Esophagus squamous epithelium (tissue), 5 donors: ENCODE measurements at places on chromosomes 6 and 20.

- no peak for DNase-seq
These were observed 1237.5 kb upstream of the MAP3K7 start for GRCh38 chr6:91824331-91824730.

DNA sequence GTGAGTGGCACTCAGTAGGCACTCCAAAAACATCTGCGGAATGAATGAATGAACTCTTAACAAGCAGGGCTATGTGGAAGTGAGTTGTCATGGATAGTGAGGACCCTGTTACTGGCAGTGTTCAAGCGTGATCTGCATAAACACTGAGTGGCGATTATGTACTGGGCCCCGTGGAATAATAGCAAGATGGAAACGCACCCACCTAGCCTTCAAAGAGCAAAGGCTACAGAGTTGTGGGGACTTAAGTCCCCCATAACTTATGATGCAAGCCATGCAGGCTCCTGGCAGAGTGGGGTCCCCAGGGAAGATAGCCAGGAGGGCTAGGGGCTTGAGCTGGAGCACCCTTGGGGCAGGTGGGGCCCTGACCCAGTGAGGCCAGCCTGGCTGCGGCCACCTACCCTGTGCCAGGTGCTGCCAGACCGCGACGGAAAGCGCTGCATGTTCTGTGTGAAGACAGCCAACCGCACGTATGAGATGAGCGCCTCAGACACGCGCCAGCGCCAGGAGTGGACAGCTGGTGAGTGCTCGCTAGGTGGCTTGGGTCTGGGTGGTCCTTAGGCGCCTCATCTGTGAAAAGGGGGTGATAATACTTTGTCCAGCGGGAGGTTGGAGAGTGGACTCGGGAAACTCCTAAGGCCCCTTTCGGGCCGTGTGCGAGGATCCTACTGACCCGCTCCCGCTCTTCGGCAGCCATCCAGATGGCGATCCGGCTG is 20.0 kb downstream of the DEF6 start:
- DNase-seq = no peak

DNA sequence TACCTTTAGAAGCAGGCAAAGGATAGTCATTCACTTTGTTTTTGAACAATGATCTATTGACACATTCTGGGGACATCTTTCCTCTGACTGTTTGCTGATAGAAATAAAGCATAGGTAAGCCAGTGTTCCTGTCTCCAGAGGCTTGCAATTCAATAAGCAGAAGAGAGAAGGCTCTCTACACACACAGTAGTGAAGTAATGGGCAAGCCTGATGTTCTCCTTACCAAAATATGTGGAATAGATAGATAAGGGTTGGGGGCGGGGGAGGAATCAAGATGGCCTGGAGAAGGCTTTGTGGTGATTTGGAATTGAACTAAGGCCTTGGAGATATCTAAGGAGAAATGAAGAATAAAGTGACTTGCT is 27.3 kb downstream of the PAQR8 start:
- DNase-seq = no peak

GRCh38 chr6:146369866-146370265 is 173.8 kb upstream of the RAB32 start:
- no peak for DNase-seq

DNA sequence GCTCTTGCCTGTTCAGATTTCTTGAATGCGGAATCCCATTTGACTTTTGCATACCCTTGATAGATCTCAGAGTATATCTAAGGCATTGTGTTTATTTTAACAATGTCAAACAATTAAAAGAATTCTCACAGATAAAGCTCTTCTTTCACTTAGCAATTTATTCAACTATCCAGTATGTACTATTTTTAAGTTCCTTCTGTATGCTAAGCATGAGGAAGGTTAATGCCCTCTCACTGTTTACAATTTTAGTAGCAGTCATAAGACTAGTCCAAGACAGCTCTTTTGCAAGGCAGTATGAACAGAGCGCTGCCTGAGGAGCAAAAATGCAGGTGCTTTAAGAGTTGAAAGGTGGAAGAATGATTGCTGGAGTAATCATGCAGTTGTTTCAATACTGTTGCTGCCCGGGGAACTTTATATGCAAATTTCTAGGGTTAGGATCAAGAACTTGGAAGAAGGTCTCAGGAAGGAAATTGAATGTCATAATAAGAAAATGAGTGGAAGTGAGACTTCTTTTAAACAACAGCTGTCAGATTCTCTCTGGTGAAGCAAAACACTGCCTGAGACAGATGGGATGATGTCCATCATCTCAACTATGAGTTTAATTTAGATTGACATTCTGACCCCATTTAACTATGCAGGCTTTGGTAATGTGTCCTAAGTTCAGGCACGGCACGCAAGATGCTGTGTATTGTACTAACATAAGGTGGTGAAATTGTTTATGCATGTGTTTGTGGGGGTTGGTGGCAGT is 1303.5 kb upstream of the CITED2 start:
- DNase-seq = no peak

GRCh38 chr6:137352859-137353258 is 133.7 kb upstream of the IFNGR1 start:
- DNase-seq = no peak

- no peak for DNase-seq
These were observed 375.6 kb upstream of the IMPG1 start for GRCh38 chr6:76448109-76448508.

DNA sequence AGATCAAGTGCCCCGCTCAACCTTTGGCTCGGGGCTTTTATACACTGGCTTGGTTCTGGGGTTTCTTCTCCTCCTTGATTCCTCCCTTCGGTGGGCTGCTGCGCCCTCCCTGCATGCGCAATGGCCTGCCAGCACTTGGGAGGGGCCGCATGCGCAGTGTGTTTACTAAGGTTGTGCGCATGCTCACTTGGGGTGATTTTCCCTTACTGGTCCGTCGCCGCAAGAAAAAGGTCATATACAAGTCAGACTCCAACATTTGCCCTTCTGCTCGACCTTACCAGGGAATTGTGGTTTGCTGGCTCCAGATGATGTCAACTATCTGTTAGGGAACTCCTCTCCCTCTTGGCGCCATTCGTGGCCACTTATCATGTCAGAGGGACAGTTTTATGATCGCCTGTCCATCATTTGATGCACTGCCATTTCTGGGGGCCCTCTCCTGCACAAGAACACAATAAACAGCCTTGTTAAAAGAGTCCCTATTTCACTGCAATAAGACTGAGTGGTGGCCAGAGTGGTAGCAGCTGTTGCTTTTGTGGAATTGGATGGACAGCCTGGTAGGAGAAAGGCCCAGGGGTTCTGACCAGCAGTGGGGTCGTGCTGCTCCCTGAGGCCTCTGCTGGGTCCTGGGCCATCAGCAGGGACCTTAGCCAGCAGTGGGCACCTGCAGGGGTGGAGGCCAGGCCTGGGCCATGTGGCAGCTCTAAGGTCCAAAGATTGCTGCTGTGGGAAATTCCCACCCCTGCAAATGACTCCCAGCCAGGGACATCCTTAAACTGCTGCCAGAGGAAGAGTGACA is 2.8 kb upstream of the LBP start:
- no peak for DNase-seq

DNA sequence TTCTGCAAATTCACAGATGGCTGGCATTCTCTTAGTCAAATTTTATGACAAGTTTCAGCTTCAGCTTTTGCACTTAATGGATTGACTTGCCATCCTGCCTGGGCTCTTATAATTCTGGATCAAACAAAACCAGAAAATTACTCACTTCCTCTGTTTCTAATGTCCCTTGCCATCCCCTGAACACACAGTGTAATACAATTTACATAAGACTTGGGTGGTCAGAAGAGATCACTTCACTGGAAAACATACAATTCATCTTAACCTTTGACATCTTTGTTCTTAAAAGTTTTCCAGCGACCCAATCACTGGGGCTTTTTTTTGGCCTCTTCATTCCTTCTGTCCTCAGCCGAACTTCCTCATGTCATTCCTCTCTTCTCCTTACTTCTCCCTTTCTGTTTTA is 199.0 kb downstream of the ARHGAP18 start:
- no peak for DNase-seq

- no peak for DNase-seq
These were observed 7.9 kb downstream of the ADRM1 start for GRCh38 chr20:62310757-62311121.

DNA sequence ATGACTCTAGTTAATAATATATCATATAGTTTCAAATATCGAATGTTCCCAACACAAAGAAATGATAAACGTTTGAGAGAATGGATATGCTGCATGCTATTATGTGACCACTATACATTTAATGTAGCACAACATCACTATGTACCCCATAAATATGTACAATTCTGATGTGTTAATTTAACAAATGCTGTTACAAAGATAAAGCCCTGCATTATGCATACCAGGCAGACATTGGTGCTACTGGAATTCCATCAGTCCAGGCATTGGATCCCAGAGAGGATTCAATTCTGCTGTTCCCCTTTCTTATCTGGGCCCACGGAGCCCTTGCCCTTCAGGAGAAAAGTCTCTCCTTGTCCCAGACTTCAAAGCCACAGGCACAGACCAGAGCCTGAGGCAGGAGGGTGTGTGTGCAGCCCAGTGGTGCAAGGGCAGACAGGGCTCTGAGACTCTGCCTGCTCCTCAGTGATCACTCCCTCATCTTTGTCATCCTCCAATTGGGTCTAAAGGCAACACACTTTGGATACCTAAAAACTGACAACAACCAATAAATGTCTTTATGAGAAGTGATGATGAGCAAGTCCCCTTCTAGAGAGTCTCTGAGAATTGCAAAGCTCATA is 45.2 kb downstream of the PSMG4 start:
- DNase-seq = no peak

DNA sequence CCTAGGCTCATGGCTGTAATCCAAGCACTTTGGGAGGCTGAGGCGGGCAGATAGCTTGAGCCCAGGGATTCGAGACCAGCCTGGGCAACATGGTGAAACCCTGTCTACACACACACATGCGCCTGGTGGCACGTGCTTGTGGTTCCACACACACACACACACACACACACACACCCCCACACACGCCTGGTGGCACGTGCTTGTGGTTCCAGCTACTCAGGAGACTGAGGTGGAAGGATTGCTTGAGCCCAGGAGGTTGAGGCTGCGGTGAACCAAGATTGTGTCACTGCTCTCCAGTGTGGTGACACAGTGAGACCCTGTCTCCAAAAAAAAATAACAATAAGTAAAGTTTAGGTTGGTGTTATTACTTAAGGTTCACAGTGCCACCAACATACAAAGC is 165.8 kb downstream of the ZFAND3 start:
- DNase-seq = no peak

DNA sequence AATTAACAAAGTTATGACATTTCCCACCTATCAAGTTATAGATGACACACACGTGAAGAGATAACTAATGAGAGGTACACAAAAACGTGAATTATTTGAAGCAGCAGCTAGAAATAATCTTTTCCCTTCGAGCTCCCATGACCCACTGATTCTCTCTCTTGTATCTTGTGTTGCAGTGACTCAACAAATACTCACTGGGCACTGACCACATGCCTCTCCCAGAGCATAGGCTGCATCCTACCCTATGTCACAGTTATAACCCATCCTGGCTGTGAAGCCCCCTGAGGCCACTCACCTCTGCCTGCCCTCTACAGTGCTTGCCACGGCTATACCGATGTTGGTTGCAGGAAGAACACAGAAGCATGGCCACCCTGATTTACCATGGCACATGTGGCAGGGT is 91.8 kb downstream of the INSM1 start:
- DNase-seq = no peak

DNA sequence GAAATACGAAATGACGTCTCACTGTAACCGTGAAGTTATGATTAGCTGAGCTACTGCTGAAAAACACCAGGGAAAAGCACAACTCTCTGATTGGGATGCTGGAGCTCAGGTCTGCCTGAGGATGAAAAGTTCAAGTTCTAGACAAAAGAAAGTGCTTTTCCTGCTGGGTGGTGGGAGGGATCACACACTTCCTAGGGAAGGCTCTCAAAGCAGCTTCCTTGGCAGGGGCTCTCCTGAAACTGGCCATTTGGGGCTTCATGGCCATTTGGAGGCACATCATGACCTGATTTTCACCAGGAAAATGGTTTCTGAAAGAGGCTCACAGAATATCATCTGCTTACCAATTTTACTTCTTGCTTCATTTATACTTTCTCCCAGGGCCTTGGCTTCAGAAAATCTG is 97.1 kb upstream of the KCNK16 start:
- no peak for DNase-seq

GRCh38 chr6:55088902-55089301 is 85.4 kb upstream of the HCRTR2 start:
- no peak for DNase-seq

DNA sequence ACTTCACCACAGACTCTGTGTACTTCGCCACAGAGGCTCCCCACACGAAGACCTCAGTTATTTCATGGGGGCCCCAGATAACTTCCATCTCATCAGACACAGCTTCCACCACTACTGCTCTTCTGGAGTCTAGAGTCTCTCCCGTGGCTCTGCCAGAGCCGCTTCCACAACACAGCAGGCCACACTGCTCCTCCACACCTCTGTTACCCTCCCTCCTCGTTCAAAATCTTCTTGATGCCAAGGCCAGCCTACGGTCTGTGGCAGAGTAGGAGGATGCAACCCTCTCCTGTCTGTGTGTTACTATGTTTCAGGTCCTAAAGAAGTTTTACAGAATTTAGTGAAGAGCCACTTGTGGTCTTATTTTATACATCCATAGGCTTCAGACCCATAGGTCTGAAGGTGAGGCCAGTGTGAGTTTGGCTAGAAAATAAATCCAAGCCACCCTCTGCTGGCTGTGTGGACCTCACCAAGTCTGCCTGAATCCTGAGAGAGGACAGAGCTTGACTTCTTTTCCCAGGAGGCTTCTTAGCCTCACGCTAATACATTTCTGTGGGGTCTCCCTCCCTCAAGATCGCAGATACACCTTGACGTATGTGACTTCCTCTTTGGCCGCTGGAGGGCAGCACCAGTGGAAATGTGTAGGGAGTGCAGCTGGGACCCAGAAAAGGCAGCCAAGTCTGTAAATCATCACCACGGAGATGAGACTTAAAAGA is 197.7 kb downstream of the FAXC start:
- DNase-seq = no peak

DNA sequence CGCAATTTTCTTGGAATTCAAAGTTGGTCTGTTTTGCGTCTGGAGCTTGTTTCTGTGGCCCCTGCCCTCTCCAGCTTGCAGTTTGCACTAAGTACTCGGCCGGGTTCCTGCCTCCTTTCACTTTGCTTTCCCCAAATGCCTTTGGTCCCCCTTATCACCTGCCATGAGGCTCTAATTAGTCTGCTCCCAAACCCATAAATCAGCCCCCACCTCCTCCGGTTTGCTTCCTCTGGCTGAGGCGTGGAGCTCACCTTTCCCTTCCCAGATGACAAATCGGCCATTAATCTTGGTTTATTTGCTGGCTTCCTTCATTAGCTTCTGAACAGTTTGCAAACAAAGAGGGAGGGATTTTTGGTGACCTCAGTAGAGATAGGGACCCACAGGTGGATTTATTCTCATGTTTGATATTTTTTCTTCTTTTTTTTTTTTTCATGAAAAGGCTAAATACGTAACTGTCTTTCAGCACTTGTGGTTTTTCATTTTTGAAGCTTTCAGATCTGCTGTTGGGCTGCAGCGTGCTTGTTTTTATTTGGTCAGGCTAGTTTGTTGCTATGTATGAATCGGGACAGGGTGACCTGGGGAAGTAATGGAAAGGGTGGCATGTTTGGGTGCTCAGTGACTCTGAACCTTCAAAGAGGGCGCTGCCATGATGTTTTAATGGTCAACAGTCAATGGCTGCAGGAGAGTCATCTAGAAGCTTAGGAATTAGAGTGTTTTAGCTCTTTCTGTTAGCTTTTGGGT is 121.7 kb upstream of the JAG1 start:
- DNase-seq = no peak

GRCh38 chr6:13526727-13527670 is 39.6 kb upstream of the GFOD1 start:
- no peak for DNase-seq

GRCh38 chr6:107124934-107125348 is 9.6 kb upstream of the BEND3 start:
- no peak for DNase-seq

GRCh38 chr6:159693894-159694545 is 979 bp upstream of the SOD2 start:
- no peak for DNase-seq
